Activated CD4-positive, alpha-beta T cell treated with anti-CD3 and anti-CD28 coated beads, Interleukin-2, amount 10 ng/mL, durations not matched to agents 24 days and 14 days (primary cell): ENCODE measurements at places on chromosomes 13 and 19. TPM values are rescaled to one million over a fixed set of nuclear protein-coding genes. Genes with fewer than 3 reads are reported as not detected.
A peak's percentile ranks its signal among the peaks of the same experiment; 100 is the strongest.

DNA sequence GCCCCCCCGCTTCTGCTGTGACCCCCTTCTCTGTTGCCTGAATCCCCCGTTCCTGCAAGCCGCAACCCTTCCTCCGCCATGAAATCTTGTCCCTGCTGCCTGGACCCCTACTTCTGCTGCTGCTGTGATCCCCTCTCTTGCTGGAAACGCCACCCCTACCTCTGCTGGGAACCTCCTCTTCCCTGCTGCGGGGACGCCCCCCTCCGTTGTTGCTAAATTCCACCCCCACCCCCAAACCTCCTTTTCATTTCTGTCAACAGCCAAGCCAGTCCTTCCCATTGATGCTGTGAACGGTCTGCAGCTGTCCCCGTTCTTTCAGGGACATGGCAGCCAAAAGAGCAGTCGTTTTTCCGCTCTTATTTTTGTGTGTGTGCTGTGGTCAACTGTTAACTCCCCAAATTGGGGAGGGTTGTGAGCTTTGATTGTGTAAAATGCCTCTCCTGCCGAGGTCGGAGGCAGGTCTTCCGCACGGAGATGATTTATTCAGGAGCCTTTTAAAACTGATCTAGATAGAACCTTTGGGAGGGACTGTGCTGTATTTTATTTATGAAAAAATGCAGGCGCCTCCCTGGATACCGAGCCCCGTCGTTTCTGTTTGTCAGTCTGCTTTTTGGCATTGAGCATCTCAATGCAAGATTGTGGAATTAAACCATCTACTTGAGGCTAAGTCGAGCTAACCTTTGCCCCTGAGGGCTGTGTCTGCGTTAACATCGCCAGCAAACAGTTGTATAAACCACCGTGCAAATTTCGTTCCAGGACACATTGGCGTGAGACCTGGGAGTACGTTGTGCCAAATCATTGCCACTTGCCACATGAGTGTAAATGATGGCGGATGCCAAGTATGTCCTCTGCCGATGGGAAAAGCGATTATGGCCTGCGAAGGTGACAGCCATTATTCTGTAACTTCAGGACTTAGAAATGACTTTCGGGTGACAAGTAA, 27.9 kb upstream of the NDUFS7 start:
- peaks cover 16% of the 10 kb centered on the region for H3K36me3 ChIP-seq
- peaks cover 6% of the 10 kb centered on the region for H3K4me1 ChIP-seq
- DNase-seq, result no peak

DNA sequence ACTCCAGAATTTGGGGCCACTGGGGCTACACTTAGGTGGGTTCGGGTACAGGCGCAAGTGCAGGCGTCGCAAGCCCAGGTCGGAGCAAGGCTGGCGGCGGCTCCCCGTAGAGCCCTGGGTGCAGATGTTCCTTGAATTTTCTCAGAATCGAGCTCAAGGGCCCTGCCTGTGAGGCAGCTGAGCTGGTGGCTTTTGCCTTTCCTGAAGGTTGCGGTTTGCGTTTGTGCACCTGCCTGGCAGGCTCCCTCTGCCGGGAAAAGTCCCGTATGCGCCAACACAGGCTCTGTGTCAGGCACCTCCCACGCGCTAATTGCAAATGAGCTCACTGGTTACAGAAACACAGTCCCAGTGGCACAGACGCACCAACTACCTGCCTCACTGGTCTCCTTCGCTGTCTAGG, 5.9 kb downstream of the DOHH start:
- H3K4me1 ChIP-seq, result peaks cover 20% of the 10 kb centered on the region
- peak overlapping the region; percentile 63 for H3K4me3 ChIP-seq
- H3K36me3 ChIP-seq, result peaks cover 39% of the 10 kb centered on the region
- peak overlapping the region; percentile 51 for H3K27ac ChIP-seq

GRCh38 chr19:10195199-10195519, 406 bp upstream of the DNMT1 start:
- H3K4me1 ChIP-seq, result peaks cover 32% of the 10 kb centered on the region
- H3K4me3 ChIP-seq, result peak overlapping the region; percentile 93
- DNase-seq, result no peak
- H3K27me3 ChIP-seq, result no peaks in the 10 kb centered on the region
- H3K27ac ChIP-seq, result peak overlapping the region; percentile 97
- H3K36me3 ChIP-seq, result peaks cover 22% of the 10 kb centered on the region

- H3K36me3 ChIP-seq, result no peaks in the 10 kb centered on the region
- peak overlapping the region; percentile 90 for H3K27ac ChIP-seq
- peaks cover 8% of the 10 kb centered on the region for H3K4me1 ChIP-seq
- no peaks in the 10 kb centered on the region for H3K27me3 ChIP-seq
- peak; percentile 82 for DNase-seq
Observed at GRCh38 chr19:19372656-19373416, 32.6 kb upstream of the GATAD2A start.

GRCh38 chr13:102020611-102021216, 381.1 kb downstream of the FGF14 start:
- H3K27ac ChIP-seq, result no peak overlapping the region
- DNase-seq, result no peak
- H3K36me3 ChIP-seq, result no peaks in the 10 kb centered on the region
- no peaks in the 10 kb centered on the region for H3K27me3 ChIP-seq
- H3K4me1 ChIP-seq, result no peaks in the 10 kb centered on the region

DNA sequence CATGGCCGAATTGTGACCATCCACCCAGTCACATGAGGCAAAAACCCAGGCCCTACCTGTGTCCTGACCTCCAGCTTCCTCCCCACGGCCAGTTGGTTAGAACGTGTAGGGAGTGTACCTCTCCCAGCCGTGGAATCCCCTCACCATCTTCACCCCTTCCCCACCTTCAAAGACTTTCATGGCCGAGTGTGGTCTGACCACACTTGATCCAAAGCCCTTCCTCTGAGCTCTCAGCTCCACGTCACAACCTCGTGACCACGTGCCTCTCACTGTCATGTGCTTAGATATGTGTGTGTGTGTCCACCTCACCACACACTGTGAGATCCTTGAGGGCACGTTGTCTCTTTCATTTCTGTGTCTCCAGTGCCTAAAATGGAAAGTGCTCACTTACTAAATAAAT, 48.6 kb upstream of the UBE2L5 start:
- peak overlapping the region; percentile 85 for H3K4me3 ChIP-seq
- H3K36me3 ChIP-seq, result peaks cover 20% of the 10 kb centered on the region
- peak; percentile 84 for DNase-seq
- H3K27ac ChIP-seq, result peak overlapping the region; percentile 97
- no peaks in the 10 kb centered on the region for H3K27me3 ChIP-seq

GRCh38 chr13:74641586-74641985, 507.4 kb upstream of the KLF12 start:
- H3K4me3 ChIP-seq, result no peak overlapping the region
- no peak overlapping the region for H3K27ac ChIP-seq
- no peaks in the 10 kb centered on the region for H3K4me1 ChIP-seq

DNA sequence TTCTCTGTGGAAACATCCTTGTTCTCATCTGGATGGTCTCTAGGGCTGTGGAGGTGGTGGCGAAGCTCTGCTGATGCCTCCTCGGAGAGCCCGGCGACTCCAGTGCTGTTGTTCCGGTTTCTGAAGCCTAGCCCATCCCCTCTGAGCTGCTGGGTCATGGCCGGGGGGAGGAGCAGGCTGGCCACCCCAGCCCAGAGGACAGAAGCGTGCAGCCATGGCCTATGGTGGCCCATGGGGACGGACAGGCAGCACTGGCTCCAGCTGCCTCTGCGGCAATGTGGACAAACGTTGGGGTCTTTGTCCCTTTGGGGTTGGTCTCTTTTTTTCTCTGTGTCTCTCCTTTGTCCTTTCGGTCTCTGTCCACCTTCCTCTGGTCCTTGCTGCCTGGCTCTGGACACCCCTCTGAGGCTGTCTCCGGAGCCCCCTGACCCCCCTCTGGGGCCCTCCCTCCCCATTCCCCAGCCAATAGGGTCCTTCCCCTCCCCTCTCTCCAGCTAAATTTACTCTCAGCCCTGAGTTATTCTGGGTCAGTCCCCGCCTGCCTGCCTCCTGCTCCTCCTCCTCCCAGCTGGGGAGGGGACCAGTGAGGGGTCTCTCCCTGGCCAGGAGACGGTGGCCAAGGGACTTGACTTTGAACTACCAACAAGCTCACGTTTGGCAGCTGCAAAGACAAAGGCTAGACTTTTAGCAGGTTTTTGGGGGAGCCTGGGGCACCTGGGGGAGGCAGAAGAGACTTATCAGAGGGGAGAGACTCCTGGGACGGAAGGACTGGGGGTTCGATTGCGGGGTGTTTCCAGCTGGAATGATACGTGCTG, at the start of gene HRC:
TSS of gene HRC (minus strand) at position 392 of the 815 bp plus-strand sequence. CDS start at position 233, 159 bp downstream.
- H3K27me3 ChIP-seq, result peaks cover 69% of the 10 kb centered on the region
- peaks cover 2% of the 10 kb centered on the region for H3K36me3 ChIP-seq
- H3K4me3 ChIP-seq, result peak within 1 kb of the TSS; percentile 10
- DNase-seq, result no peak

DNA sequence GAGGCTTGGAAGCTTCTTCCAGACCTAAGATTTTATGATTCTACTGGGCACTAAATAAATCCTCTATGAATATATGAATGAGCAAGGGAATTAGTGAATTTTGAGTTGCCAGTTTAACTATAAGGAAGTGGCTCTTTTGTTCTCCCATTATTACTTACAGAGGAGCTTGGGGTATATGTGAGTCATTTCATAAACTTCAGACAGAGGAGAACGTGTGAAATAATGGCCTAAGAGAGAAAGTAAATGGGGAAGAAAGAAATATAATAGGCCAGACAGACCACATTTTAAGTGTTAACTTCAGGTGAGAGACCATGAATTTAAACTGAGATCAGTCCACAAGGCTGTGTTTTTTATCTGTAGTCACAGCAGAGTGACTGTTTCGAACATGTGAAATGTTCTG, 570.9 kb downstream of the GPC6 start:
- no peak for DNase-seq
- no peaks in the 10 kb centered on the region for H3K36me3 ChIP-seq
- H3K27ac ChIP-seq, result no peak overlapping the region
- no peak overlapping the region for H3K4me3 ChIP-seq
- H3K27me3 ChIP-seq, result peaks cover 17% of the 10 kb centered on the region
- peaks cover 8% of the 10 kb centered on the region for H3K4me1 ChIP-seq

DNA sequence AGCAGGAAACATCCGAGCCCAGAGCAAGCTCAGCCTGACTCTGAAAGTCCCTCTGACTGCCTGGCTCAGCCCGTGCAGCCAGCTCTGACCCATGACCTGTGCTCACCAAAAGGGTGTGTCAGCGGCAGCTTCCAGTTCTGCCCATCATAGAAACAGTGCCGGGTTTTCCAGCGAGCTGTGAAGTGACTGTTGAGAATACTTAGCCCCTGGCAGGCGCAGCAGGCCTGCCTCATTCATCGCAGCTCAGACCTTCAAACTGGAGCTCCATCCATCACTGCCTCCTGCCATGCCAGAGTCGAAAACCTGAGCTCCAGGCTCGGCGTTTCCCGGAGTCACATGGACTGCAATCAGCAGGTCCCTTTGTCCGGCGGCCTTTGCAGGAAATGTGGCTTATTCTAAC, 16.3 kb upstream of the GSX1 start:
- DNase-seq, result no peak
- no peaks in the 10 kb centered on the region for H3K4me1 ChIP-seq
- H3K27ac ChIP-seq, result no peak overlapping the region
- H3K36me3 ChIP-seq, result no peaks in the 10 kb centered on the region
- peaks cover 27% of the 10 kb centered on the region for H3K27me3 ChIP-seq
- no peak overlapping the region for H3K4me3 ChIP-seq

GRCh38 chr19:29753190-29753933, 38.3 kb upstream of the C19orf12 start:
- H3K27me3 ChIP-seq, result peaks cover 4% of the 10 kb centered on the region
- no peaks in the 10 kb centered on the region for H3K4me1 ChIP-seq
- H3K27ac ChIP-seq, result no peak overlapping the region
- H3K4me3 ChIP-seq, result no peak overlapping the region
- no peaks in the 10 kb centered on the region for H3K36me3 ChIP-seq

ATF5 gene
- total RNA-seq, result 44.3 and 45.5 TPM in 2 replicates

DNA sequence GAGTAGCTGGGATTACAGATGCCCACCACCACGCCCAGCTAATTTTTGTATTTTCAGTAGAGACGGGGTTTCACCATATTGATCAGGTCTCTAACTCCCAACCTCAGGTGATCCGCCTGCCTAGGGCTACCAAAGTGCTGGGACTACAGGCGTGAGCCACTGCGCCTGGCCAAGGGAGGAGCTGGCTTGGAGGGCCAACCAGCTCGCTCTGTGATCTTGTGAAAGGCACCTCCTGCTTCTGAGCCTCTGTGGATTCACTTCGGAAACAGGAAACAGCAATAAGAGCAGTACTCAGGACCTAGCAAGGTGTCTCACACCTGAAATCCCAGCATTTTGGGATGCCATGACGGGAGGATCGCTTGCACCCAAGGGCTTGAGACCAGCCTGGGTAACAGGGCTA, 2.0 kb upstream of the ELL start:
- DNase-seq, result no peak
- H3K27ac ChIP-seq, result peak overlapping the region; percentile 8
- peaks cover 3% of the 10 kb centered on the region for H3K36me3 ChIP-seq
- H3K27me3 ChIP-seq, result peaks cover 1% of the 10 kb centered on the region
- peaks cover 14% of the 10 kb centered on the region for H3K4me1 ChIP-seq

DNA sequence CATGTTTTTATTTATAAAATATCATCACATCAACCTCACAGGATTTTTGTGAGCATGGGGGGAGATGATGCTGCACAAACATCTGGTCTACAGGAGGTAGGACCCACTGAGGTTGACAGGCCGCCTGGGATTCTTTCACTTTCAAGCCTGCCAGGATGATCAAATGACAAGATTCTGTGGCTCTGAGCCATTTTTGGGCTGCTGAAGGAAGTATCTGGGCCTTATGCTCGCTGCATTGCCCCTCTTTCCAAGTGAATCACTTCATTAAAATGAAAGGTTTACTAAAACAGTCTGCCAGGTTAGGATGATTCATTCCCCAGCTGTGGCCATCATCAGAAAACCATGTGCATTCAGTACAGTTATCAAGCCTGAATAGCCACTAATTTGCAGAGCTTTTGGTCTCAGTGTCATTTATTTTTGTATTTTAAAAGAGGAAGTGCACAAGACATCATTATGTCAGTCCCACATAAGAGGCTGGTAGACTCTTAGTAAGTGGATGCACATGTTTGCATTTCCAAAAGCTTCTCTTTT, 34.4 kb downstream of the STARD13 start:
- H3K36me3 ChIP-seq, result no peaks in the 10 kb centered on the region
- H3K4me3 ChIP-seq, result no peak overlapping the region
- peaks cover 2% of the 10 kb centered on the region for H3K4me1 ChIP-seq
- no peaks in the 10 kb centered on the region for H3K27me3 ChIP-seq

CASP14 gene
- total RNA-seq, result not detected in 2 replicates

- peaks cover 4% of the 10 kb centered on the region for H3K36me3 ChIP-seq
- H3K27me3 ChIP-seq, result peaks cover 10% of the 10 kb centered on the region
- no peak for DNase-seq
- H3K4me1 ChIP-seq, result peaks cover 50% of the 10 kb centered on the region
- H3K27ac ChIP-seq, result peak overlapping the region; percentile 28
- H3K4me3 ChIP-seq, result peak overlapping the region; percentile 25
Observed at GRCh38 chr19:16337809-16338469, 13.3 kb downstream of the KLF2 start.

- H3K36me3 ChIP-seq, result no peaks in the 10 kb centered on the region
- H3K27ac ChIP-seq, result no peak overlapping the region
- H3K27me3 ChIP-seq, result no peaks in the 10 kb centered on the region
Observed at GRCh38 chr13:110179116-110179856, 127.7 kb downstream of the COL4A1 start.

- peak overlapping the region; percentile 62 for H3K4me3 ChIP-seq
- no peaks in the 10 kb centered on the region for H3K36me3 ChIP-seq
- H3K4me1 ChIP-seq, result peaks cover 13% of the 10 kb centered on the region
- no peak overlapping the region for H3K27ac ChIP-seq
Observed at GRCh38 chr19:1235625-1236538, 1.9 kb downstream of the CBARP start.
